ENCODE measurements at places on chromosomes 11 and 22.

DNA sequence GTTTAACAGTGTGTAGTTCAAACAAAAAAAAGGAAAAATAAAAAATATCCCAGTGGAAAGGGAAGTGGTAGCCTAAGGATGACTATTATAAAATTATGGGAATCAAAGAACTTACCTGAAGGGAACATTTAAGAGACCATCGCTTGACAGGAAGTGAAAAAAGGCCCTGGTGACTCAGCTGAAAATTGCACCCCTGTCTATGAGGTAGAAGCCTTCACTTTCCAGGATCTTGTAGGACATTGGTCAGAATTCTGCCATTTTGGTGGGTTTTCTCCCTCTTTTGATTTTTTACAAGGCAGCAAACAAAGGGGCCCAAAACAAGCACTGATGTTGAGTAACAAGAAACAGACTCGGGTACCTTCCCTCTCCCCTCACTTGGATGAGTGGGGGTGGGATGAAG, 15.6 kb downstream of the DDX17 start:
- no peak for DNase-seq

GRCh38 chr22:20383538-20383937, 10.4 kb upstream of the ZNF74 start:
- no peak for DNase-seq

DNA sequence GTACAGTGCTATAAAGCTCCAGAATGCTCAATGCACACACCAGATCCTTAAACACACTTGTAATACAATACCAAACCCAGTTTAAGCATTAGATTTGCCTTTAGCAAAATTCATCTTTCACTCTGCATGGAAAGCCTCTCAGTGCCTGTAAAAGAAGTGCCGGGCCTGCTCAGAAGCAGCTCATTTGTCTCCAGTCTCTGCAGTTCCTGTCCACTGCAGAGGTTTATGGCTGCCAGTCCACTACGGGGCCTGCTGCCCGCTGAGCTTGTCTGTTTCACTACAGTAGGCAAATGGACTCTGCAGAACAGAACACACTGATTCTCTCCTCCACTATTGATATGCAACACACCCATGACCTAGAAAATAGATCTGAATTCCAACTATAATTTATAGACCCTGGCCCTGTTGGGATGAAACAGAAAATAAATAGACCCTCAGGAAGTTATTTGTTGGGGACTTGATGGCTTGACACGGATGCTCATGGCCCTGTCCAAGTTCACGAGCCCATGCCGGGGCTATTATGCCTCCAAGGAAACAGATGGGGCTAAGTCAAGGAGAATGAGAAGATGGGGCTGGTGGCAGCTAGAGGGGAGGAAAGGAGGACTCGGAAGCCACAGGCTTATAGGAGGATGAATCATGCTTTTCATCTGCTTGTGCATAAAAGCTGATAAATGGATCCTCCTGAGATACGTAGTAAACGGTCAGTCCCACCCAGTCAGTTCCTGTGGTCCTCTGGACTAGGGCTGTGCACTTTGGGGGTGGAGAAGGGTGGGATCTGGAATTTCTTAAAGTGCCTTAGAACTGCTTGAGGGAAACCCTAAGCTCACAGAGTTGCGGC, 416.8 kb upstream of the TENM4 start:
- DNase-seq = no peak

DNA sequence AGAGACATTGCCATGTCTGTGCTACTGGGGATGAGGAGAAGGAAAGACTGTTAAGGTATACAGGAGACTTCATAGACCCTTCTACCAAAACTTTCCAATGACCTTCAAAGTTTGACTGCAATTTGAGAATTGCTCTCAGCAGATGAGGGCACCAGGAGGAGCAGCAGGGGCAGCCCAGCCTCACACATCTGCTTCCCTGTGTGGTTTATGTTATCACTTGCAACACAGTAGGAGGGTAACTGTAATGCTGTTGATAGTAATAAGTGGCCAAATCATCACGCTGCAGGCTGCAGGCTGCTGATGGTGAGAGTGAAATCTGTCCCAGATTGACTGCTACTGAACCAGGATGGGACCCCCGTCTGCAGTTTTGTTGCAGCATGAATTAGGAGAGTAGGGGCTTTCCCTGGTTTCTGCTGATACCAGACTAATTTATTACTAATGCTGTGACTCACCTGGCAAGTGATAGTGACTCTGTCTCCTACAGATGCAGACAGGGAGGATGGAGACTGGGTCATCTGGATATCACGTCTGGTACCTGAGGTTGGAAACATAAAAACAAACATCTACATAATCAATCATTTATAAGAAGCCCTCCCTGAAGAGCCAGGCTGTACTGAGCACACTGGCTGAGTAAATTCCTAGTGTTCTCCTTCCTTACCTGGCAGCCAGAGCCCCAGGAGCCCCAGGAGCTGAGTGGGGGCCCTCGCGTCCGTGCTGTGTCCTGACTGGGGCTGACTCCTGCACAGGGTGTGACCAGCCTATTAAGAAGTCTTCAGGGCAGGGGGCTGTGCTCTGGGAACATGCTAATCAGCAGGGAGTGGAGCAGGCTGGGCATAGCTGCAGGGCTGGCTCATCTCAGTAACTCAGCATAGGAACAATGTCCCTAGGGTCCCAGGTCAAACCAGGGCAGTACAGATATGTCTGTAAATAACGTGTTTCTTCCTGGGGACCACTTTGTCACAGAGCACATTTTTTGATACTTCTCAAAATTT, 74.4 kb downstream of the GAB4 start:
- DNase-seq = no peak

DNA sequence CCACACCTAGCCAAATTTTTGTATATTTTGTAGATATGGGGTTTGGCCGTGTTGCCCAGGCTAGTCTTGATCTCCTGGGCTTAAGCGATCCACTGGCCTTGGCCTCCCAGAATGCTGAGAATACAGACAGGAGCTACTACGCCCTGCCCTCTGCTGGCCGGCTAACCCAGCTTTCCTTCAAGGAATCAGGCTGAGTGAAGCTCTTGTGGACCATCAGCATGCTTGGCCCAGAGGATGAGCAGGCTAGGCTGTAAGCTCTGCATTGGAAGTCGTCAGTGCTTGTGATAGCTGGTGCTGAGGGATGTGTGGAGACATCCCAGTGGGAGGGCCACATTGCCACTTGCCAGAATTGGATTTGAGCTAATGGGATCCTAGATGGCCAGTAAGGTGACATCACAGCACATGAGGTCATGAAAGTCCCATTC, 60.6 kb downstream of the MED15 start:
- no peak for DNase-seq

DNA sequence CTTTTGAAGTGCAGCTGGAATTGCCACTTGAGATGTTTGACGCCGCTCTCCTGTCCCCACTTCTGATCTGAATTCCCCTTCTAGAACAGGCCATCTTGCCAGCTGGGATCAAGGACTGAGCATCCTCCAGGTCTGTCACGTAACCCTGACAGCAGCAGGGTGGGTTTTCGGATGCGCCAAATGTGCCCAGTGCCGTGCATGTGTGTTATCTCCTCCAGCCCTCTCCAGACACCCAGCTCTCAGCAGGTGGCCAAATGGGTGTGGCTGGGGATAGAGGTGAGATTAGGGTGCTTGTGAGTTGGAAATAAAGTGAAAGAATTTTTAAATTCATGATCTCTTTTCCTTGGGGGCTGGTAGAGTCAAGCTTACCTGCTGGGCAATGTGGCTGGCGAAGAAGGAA, 3.3 kb downstream of the OSBP2 start:
- DNase-seq = no peak

GRCh38 chr11:82250047-82250446, 483.6 kb downstream of the FAM181B start:
- DNase-seq = no peak

DNA sequence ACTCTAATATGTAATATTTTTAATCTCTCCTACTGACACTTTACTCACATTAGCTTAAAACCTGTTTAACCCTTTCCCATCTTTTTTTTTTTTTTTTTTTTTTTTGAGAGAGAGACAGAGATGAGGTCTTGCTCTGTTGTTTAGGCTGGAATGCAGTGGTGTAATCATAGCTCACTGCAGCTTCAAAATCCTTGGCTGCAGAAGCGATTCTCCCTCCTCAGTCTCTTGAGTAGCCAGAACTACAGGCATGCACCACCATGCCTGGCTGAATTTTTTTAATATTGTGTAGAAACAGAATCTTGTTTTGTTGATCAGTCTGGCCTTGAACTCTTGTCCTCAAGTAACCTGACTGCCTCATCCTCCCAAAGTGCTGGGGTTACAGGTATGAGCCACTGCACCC, 37.3 kb downstream of the PAMR1 start:
- no peak for DNase-seq

- no peak for DNase-seq
Observed at GRCh38 chr11:33941637-33942160, 49.8 kb upstream of the LMO2 start.

DNA sequence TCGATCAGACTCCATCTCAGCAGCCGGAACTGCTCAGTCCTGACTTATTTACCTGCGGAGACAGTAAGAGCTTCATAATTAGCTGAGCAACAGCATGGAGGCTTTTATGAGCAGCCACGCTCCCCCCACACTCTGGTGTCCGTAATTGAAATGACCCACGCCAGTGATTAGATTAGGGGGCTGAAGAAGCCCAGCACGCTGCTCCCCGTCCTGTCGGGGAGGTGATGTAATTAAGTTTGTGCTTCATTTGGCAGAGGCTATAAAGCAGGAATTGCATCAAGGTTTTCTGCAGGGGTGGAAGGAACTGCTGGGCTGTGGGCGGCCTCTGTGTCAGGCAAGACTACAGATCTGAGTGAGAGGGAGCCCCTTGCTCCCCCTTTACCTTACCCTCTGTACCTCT, 22.8 kb upstream of the HTR3A start:
- DNase-seq = no peak

GRCh38 chr11:78239781-78240180, 51.1 kb downstream of the USP35 start:
- DNase-seq = no peak

DNA sequence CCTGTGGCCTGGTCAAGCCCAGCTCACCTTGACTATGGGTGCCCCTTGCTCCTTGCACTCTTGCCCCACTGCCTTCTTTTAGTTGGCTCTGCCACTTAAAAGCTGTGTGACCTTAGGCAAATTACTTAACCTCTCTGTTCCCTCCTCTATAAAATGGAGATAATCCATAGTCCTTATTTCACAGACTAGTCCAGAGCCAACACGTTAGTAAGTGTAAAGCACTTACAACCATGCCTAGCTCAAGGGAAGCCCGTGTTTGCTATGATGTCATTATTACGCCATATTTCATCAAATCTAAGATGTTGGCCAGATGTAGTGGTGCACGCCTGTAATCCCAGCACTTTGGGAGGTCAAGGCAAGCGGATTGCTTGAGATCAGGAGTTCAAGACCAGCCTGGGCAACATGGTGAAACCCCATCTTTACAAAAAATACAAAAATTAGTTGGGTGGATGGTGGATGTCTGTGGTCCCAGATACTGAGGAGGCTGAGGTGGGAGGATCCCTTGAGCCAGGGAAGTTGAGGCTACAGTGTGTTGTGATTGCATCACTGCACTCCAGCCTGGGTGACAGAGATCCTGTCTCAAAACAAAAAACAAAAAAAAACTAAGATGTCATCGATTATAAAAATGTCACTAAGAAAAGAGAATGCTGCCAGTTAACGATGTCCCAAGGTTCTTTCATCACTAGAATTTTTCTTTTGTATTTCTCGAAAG, 2.3 kb upstream of the CCDC88B start:
- DNase-seq = no peak

DNA sequence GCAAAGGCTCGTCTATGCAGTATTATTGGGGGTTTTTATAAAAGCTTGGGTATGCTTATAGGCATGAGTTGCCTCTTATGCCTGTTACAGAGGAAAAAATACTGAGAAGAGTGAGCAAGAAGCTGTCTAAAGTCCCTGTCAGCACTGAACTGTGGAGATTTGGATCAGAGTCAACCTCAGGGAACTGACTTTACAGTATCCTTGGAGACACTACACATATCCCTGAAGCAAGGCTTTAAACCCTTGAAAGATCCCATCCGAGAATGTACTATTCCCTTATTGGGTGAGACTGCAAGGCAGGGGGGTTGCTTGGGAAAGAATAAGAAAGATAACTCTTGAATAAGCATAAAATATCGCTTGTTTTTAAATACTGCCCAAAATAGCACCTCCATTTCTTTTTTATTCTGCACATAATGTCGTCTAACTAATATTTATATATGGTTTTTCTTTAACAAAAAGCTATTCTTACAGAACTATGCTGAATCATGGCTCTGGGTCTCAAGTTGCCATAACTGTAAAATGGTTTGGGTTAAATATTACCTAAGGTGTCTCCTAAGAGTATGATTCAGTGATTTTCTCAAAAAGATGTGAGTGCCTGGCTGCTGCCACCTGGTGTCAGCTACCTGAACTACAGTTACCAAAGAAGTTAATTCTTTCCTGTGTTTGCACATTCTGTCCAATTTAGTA, 1062.8 kb downstream of the DLG2 start:
- DNase-seq = peak; percentile 26

DNA sequence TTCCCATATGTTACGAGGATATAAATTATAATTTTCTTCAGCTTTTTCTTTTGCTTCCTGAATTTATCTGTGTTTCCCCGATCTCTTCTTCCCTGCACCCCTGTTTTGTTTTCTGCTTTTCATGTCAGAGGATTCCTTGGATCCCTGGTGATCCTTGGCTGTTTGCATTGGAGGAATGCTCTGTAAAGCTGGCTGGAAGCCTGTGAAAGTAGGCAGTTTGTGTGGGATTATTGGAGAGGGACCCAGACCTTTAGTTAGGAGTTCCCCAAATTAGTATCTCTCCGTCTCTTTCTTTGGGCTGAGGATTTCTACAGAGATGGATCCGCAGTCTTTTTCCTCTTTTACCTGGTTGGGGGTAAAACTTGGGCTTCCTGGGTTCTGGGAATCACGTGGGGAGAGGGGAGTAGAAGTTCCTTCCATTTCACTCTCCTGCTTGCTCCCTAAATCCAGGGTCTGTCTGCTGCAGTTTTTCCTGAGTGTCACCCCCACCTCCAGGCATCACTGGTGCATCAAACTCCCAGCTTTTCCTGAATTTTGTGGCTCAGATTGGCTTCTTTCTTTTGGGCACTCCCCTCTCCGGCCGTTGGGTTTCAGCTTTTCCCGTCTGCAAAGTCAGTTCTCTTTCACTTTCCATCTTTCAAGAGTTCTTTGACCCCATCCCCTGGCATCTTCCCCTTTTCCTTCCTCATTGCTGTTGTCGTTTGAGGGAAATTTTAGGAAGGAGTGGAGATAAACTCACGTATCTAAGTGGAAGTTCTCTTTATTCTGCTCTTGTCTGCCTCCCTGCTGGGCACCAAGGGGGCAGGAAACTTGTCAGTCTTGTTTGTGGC, 79.1 kb upstream of the ALX4 start:
- no peak for DNase-seq

DNA sequence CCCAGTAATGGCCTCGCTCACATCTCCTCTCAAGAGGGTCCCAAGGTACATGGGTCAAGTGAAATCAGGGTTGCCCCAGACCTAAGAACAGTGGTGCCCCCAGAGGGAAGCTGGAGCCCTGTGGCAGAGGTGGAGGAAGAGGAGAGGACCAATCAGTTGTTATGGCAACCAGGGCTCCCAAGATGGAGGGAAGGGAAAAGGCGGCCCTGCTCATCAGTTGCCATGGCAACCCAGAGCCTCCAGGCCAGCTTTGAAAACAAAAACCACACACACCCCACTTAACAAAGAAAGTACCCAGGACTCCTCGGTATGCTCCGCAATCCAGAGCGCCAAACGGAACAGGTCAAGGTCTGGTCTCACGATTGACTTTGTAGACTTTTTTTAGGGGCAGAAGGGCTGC, 53.5 kb upstream of the SLC35C1 start:
- no peak for DNase-seq

- DNase-seq = no peak
Observed at GRCh38 chr11:106012744-106013143, 9.3 kb downstream of the MSANTD4 start.

Data from stimulated activated CD4-positive, alpha-beta T cell treated with anti-CD3 and anti-CD28 coated beads, Interleukin-2, amount 100 ng/mL, for 24 hours (primary cell).